ENCODE measurements at places on chromosomes 7 and 10.

GRCh38 chr10:114010316-114010715, 33.4 kb upstream of the ADRB1 start:
- no peak for DNase-seq

DNA sequence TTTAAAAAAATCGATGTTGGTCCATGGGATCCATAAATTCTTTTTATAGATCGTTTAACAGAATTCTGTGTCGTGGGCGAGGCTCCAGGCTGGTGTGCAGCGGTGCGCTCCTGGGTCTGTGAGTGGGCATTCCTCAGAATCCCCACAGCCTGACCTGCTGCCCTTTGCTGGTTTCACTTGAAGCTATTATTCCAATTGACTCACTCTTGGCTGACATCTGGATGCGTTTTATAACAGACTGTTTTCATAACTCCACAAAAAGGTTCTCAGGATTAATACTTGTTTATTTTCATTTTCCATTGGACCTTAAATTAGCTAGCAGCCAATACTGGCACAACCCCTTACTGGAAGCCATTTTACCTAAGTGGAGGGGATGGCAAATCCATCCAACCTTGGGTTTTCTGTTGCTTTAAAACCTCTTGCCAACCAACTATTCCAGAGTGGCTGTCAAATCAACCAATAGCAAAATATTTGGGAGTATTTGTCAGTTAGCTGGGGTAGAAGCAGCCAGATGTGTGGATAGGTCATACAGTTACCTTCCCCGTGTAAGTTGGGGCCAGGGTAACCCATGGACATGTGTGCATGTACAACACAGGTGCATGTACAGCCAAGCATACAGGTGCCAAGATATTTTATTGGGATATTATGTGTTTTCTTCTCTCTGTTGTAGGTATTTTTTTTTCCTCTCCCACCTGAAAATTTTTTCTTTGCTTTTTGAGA, 160.7 kb upstream of the ZNF32 start:
- no peak for DNase-seq

DNA sequence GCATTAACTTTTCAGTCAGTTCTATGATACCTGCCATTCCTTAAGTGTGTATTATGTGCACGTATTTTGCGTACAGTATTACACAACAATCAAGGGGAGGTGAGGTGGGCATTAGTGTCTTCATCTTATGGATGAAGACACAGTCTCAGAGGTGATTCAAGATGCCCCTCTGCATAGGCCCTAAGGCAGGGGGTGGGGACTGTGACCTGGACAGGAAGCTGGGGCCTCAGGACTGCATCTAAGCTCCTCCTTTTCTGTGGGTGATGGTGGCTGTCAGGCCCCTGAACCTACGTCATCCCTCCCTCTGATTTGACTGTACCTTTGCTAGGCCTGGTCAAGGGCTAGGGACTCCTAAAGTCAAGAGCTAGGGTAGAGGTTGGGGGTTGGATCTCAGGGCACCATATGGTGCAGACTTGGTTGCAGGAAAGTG, 38.9 kb downstream of the HK1 start:
- no peak for DNase-seq

DNA sequence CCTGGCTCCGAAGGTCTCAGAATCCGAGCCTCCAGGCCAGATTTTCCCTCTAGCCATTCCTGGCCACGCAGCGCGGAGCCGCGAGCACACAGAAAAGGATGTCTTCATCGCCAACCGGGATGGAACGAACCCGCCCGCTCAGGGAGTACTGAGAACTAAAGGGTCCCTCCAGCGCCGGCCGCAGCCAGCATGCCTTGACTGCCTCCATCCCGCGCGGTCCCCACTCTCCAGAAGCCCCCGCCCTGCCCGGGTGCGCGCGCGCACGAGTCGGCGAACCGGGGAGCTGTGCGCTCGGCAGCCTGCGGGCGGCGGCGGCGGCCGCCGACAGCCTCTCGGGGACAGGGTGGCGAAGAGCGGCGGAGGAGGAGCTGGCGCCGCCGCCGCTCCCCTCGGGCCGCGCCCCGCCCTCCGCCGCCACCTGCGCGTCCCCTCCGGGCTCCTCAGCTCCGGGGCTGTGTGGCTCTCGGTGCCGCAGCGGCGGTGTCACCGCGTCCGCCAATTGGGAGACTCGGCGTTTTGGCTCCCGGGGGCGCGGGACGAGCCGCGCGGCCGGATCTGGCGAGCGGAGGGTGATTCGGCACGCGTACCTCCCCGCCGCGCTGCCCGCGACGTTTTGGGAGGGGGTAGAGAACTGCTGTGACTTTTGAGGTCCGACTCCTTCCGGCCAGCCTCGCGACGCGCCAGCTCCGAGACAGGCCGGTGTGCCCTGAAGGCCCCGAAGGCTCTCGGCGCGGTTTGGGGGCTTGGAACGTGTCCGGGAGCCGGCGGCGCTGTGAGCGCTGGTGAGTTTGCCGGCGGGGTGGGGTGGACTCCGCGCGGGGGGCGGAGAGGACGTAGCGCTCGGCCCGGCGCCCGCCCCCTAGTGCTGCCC, 453 bp upstream of the GALNT17 start:
- no peak for DNase-seq

DNA sequence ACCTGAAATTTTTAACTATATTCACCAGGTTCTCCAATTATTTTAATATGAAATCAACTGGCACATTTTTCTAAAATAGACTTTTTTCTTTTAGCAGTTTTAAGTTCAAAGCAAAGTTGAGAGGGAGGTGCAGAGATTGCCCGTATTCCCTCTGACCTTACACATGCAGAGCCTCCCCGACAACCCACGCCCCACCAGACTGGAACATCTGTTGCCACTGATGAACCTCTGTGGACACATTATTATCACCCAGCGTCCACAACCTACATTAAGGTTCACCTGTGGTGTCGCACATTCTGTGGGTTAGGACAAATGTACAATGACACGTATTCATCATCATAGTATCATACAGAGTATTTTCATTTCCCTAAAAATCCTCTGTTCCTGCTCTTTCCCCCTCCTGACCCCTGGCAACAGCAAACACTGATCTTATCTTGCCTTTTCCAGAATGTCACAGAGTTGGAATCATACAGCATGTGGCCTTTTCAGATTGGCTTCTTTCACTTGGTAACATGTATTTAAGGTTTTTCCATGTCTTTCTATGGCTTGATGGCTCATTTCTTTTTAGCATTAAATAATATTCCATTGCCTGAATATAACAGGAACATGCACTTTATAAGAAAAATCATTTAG, 37.1 kb downstream of the COBL start:
- DNase-seq = no peak

- DNase-seq = peak; percentile 12
Observed at GRCh38 chr10:26481914-26482550, 43.9 kb downstream of the APBB1IP start.

Data from activated T-cell treated with anti-CD3 and anti-CD28 coated beads, Interleukin-2, amount 50 U/mL, for 4 hours (primary cell).